ENCODE measurements at places on chromosomes 7 and 10.
A peak's percentile ranks its signal among the peaks of the same experiment; 100 is the strongest.

DNA sequence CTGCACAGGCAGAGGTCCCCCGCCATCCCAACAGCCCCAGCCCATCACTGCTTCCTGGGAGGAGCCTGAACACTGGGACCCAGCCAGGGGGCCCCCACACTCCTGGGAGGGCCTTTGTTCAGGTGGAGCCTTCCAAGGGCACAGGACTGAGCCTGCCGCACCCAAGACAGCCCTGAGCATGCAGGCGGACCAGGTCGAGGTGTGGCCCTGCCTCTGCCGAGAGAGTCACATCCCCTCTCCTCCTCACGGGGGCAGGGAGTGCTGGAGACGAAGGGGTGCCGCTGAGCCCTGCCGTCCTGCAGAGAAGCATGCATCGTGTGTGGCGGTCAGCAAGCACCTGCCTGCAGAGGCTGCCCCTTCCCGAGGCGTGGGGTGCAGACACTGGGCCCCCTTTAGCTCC, 7.3 kb upstream of the MAFK start:
- no peak for DNase-seq

GRCh38 chr10:122374859-122375678, 561 bp downstream of the PLEKHA1 start:
- peak; percentile 83 for DNase-seq

- no peak for DNase-seq
Measured at GRCh38 chr7:2639695-2640481, 8.1 kb downstream of the TTYH3 start.

DNA sequence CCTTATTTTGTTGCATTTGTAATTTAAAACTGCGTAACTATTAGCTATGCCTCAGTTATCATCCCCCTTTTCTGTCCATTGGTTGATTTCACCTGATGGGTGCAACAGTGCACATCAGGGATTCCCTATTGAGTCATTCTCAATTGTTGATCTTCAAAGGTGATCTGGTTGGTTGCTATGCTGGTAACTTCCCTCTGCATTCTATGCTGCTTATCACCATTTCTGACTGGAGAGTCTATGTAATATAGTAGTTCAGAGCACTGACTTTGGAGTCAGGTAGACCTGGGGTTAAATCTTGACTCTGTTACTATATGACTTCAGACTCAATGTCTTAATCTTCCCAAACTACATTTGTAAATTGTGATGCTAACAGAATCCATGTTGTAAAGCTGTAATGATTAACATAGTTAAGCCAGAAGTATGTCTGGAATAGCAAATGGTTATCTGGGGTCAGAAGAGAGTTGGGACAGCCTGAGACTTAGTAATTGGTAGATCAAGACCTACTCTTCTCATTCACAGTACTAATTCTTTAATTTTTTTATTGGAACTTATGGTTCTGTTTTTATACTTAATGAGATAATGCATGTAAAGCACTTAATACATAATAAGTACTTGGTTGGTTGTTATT, 38.1 kb downstream of the EXOC6 start:
- DNase-seq = no peak

DNA sequence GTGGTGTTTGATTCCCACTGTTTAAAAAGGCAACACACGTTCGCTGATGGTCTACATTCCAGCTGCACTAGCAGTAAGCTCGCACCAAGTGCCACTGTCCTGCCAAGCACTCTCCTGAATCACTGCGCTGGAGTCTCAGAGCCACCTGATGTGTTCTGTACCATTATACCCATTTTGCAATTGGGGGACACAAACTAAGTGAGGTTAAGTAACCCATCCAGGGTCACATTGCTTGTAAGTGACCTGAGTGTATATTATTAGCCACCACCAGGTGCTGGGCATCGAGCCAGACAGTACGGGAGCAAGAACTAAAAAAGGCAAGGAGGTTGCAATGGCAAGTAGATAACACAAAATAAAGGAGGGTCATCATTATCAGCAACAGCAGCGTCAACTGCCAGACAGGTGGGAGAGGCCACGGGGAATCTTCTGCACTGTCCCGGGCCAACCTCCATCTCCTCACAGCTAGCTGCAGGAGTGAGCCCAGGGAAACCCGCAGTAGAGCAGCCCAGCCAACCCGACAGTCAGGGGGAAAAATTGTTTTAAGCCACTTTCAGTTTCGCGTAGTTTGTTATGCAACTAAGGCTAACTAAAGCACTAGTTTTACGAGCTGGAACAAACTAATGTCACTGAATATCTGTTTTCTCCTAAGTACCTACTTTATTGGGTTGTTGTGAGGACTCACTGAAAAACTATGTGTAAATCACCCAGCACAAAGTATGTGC, 712 bp upstream of the CPVL start:
- peak; percentile 28 for DNase-seq

GRCh38 chr10:7250236-7250635, 160.6 kb downstream of the SFMBT2 start:
- no peak for DNase-seq

DNA sequence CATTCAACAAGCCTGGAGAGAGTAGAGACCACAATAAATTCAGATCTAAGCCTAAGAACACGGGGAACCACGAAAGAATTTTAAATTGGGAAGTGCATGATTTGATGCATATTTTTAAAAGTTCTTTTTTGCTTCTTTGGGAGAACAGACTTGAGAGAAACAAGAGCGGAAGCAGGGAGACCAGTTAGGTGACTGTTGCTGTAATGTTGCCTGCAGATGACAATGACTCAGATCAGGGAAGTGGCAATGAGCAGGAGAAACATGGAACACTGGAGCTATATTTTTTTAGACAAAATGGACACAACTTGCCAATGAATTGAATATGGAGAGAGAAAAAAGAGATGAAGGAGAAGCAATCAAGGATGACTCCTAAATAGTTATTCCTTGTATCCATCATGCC, 125.1 kb downstream of the RAPGEF5 start:
- no peak for DNase-seq

- DNase-seq = no peak
Measured at GRCh38 chr10:114607358-114607998, 50.6 kb downstream of the ABLIM1 start.

GRCh38 chr7:29884399-29885272, 78.3 kb downstream of the WIPF3 start:
- DNase-seq = no peak

DNA sequence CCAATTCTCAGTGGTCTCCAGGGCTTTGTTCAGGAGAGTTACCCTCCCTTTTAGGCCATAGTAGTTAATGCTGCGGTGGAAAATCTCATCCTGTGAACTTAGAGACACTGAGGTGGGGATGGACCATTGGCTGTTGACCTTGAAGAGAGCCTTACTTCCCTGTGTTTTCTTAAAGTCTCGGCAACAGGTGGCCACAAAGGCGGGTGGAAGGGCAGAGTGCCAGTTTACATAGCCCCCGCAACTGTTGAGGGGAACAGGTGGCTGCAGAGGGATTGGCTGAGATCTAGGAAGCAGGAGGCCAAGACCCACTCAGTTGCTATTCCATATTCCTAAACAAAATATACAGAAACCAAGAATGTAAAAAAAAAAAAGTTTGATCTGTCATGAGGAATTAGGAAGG, 160.6 kb downstream of the ST7 start:
- DNase-seq = no peak

DNA sequence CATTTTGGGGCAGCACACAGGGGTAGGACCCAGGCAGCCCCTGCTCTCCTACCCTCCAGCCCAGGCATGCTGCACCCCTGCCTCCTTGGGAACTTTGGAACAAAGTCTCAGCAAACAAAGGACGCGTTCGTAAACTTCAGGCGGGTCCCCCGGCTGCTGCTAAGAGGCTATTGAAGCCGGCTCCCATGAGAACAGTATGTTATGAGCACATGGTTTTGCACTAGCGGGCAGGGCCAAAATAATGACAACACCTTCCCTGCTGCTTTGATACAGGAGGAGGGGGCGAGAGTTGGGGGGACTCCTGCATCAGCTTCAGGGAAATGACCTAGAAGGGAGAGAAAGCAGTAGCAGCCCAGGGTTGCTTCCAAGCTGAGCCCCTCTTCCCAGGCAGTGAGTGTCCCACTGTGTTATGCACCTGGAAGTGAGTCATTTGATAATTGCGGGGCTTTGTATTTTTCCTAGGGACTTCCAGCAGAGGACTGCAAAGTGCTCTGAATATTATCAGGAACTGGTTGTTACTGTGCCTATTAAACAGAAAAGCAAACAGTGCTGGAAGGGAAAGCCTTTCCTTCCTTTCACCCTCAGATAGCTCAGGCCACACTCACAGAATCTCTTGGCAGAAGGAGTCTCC, 6.9 kb downstream of the ITPRIP start:
- no peak for DNase-seq

DNA sequence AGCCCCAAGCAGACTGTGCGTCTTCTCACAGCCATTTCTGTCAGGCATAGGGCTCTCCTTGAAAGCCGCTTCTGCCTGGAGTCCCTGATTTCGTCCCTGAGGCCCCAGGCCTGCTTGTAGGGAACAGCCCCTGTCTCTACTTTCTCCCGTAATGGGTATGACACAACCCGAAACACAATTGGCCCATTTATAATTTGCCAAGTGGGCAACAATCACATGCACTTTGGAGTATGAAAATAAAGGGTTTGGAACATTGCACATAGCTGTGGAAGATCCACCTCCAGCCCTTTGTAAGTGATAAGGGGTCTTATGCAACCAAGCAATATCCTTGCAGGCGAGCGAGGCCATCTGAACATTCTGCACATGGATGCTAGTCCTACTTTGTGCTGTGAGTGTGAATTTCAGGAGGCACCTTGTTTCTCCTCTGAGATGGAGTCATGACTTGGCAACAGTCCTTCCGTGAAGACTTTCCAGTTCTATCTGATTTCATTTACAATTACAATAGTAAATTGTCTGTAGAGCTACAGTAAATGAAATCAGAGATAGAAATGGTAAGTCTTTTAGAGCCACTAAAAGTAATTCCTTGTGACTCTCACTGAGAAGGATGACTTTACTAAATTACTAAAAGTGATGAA, 141.5 kb downstream of the CUBN start:
- DNase-seq = no peak

DNA sequence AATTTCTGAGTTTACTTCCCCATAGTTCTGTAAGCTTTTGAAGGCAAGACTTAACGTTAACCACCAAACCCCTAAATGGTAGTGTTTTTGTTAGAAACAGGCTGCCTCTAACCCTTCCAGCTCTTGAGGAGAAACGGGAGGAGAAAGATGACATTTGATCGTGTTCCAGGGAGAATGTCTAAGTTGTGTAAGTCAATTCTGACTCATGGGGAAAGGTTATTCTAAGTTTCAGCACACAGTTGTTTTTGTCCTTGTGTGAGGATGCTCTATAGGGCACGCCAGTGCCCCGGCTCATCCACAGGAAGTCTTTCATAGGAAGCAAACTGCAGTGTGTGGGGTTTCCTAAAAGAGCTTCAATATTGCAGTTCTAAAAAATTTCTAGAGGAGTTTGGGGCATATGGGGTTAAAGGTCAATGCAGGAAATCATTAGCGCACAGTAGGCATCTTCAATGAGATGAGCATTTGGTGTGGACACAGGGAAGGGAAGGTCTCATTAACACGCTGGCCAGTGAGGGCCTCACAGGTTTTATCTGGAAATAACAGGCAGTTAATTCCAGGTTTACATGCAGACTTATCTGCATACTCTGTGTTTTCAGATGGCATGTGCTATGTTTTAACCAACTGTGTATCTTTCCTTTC, 638.2 kb upstream of the IGFBP3 start:
- DNase-seq = peak; percentile 71

GRCh38 chr10:32299354-32299980, 47.5 kb downstream of the EPC1 start:
- DNase-seq = no peak

- DNase-seq = peak; percentile 61
Measured at GRCh38 chr7:15686295-15686956, at the start of gene MEOX2. MEOX2 (minus strand) TSS chr7:15686683; CDS start chr7:15686402, 281 bp downstream.

DNA sequence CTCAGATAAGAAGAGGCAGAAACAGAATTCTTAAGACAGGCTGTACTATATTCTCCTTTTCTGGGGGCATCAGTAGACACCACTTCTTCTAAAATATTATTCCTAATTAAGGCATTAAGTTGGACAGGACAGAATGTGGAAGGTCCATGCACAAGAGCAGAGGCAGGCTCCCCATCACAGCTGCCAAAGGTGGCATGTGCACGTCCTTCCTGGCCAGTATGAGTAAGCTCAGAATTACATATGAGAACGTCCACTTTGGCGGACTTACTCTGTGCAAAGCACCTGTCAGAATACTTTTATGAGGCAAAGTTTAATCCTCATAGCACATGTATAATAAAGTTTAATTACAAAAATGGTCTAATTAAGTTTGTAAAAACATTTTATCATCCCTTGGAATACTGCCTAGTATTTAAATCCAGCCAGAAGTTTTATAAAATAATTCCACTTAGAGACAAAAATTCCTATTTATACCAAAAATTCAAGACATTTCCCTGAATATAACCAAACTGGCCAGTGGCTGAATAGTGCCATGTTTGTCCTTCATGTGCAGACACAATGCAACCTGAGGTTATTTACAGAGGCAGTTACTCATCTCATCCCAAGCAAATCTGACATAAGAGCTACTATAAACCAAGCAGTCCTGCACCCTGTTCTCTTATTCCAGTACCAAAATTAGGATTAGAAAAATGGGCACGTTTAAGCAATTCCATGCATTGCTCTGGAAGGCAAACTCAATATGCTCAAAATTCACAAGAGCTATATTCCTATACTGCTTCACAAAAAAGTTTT, 65.5 kb downstream of the CACUL1 start:
- DNase-seq = no peak

GRCh38 chr10:69549959-69550358, 23.3 kb downstream of the NEUROG3 start:
- no peak for DNase-seq

DNA sequence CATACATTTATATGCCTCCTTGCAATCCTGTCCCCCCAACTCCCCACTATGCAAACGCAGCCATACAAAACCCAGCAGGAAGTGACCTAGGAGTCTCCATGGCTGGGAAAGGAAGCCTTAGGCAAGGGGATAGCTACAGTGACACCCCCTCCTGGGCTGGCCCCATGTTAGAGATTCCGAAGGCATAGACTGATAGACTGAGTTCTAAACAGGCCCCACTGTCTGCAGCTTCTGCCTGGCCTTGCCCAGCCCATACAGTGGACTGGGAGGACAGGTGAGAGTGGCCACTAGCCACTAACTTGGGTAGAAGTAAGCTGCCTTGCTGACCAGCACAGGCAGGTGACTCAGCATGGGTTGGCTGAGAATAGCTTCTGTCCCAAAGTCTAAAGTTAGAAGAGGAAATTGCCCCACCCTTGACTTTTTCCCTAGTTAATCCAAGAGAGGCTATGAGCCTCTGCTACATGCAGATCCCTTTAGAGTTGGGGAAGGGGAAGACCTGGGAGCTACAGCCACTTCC, 106.3 kb downstream of the C10orf105 start:
- DNase-seq = peak; percentile 66

GRCh38 chr10:101467286-101467770, 113.4 kb downstream of the BTRC start:
- DNase-seq = peak; percentile 77

GRCh38 chr7:49245062-49245461, 320.7 kb downstream of the CDC14C start:
- DNase-seq = no peak
